ENCODE measurements at places on chromosomes 3 and 15.

GRCh38 chr15:83449937-83450506 lies 2.9 kb downstream of the SH3GL3 start:
- DNase-seq = no peak

DNA sequence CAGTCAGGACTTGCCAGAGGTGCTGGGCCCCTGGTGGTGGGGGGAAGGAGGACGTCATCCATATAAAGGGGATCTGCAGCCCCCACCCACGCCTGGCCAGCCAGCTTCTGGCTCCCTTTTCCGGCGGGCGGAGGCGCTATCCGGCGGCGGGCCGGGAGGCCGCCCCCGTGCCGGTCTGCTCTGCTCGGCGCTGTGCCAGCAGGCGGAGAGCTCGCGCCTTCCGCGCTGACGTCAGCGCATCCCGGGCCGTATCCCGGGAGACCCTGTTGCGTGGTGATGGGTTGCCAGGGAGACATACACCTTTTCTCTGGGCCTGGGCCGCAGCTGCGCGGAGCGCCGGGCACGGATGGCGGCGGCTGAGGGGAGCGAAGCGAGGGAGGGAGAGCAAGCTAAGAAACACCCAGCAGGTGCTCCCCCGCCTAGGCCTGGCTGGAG lies 1.1 kb downstream of the FAM131A start:
- no peak for DNase-seq

GRCh38 chr3:49470714-49471420 lies 800 bp downstream of the DAG1 start:
- DNase-seq = no peak

DNA sequence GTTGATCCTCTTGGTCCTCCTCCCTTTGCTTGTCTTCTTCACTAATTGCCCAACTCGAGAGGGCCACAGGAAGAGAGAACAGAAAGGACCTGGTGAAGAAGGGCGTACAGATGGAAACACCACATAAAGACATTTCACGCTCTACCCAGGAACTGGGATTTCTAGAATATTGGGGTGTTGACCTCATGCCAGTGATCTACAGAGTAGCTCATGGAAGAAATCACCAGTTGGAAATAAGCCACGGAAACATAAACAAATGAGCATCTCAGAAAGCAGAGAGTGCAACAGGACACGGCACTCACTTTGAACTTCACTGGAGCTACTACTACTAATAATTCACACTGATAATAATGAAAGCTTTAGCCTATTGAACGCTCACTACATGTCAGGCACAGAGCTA lies 84.6 kb upstream of the ARHGEF3 start:
- no peak for DNase-seq

DNA sequence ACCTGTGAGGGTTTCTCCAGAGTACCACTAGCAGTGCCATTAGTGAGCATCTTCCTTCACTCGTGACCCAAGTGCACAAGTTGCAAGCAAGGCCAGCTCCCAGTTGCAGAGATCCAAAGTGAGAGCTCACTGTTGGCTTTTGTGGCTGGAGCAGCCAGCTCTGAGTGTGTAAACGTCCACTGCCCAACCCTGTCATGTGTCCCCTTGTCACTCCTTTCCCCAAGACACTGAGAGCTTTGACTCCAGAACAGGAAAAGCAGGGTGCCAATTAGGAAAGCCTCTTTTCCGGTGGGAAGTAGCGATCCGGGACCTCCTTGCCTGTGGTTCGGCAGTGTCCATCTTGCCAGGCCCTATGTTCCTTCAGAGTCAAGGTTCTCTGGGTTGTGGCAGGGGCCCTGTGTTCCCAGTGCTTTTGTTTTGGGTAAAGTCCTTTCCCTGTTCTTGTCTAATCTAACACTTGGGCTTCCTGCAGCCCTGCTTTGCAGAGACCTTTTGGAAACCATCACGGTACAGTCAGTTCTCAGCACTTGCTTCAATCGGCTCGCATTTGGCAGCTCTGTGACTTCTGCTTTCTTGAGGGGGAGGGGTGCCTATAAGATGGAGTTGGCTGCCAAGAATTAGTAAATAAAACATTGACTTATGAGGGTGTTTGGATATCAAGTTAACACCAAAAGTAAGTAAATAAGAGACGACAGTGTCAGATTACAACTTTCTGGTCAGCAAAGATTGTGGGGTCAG lies 90.5 kb downstream of the DNASE1L3 start:
- DNase-seq = no peak

DNA sequence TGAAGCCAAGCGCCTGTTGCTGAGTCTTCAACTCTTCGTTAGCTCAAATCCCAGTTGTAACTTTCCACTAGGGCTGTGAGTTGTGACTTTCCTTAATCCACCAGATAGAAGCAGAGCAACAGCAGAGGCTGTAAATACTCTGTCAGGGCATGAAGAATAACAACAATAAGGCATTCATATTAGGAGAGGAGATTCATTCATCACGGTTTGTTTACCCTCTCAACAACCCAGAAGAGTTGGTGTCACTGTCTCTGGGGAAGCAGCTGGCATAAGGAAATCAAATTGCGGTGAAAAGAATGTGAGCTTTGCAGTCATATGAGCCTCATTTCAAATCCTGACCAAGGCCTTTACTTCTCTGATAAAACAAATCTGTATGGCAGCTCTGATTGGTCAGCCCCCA lies 184.8 kb downstream of the SHQ1 start:
- no peak for DNase-seq

GRCh38 chr3:125059488-125060245 lies 3.9 kb upstream of the HEG1 start:
- no peak for DNase-seq

GRCh38 chr15:84790676-84791075 lies 26.5 kb upstream of the ALPK3 start:
- DNase-seq = no peak

DNA sequence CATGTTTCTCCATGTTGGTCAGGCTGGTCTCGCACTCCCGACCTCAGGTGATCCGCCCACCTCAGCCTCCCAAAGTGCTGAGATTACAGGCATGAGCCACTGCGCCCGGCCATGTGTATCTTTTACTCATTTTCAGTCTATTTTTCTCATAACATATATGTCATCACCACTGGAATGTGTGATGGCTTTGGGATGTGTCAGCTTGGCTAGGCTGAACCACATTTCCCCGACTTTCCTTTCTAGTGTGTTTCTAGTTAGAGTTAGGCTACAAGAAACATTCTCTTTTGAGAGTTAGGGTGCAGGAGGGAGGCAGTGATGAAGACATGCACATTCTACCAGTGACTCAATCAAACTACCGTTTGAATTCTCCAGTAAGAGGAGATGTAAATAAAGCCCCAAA lies 444.9 kb upstream of the THBS1 start:
- DNase-seq = no peak

DNA sequence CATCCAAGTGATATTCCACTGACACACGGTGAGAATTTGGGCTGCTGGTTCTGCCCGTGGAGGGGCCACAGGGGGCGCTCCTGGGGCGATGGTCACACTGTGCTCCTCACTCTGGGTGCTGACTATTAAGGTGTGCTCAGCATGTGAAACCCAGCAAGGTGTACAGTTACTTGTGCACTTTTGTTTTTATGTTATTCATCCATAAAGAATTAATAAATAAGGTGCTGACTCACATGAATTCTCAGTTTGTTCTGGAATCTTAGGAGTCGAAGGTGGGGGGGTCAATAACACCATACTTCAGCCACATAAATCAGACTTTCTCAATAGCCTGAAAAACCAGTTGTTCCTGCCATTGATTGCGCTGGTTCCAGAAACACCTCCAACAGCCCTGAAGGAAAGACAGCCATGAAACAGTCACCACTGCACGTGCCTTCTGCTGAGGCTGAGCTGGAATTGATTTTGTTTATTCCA lies 53.5 kb upstream of the SPATA12 start:
- no peak for DNase-seq

DNA sequence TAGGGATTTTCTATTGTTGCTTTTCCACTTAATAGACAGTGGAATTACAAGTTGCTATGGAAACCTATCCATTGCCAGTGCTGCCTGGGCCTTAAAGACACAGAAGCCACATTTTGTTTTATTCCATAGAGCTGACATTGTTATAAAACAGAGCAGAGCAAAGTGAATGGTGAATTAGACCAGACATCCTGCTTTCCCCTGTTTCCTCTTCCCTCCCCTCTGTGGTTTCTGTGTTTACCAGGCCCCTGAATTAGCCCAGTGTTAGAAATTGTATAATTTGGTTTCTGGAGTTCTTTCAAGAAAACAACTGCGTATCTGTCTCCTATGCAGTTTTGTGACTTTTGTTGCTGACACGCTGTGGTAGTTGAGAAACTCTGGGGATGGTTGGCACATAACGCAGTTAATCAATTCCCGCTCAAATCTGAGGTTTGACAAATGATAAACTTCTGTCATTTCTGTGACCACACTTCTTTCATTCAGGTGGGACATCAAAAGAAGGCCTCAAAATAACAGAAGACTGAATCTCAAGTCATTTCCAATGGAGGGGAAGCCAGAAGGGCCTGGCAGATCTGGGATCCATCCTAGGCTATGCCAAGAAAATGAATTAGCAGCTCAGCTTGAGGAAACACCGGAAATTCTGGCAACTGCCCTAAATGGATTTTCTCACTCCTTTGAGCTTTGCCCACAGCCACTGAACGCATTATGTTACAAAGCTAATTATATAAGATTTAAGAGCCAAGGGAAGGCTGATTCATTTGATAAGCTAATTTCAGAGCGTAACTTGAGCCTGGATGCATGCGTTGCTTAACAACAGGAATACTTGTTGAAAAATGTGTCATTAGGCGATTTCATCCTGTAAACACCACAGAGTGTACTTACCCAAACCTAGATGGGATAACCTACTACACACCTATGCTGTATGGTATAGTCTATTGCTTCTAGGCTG lies 46.9 kb downstream of the NR1D2 start:
- DNase-seq = no peak

GRCh38 chr3:42666577-42666998 lies 13.1 kb downstream of the ZBTB47 start:
- DNase-seq = no peak

GRCh38 chr3:44415421-44415820 lies 62.0 kb downstream of the ZNF445 start:
- DNase-seq = no peak

DNA sequence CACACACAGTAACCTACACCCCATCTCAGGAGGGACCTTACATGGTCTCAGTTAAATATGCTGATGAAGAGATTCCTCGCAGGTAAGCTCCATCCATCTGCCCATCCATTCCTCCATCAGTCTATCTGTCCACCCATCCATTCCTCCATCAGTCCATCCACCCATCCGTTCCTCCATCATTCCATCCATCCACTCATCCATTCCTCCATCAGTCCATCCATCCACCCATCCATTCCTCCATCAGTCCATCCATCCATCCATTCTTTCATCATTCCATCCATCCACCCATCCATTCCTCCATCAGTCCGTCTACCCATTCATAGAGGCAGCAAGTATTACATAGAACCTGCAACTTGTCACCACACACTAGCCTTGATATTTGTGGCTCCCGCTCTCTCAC lies 77.9 kb downstream of the DNASE1L3 start:
- no peak for DNase-seq

- DNase-seq = no peak
Observed at GRCh38 chr3:144324076-144324475, 352.5 kb downstream of the DIPK2A start.
